Stimulated activated CD8-positive, alpha-beta memory T cell treated with anti-CD3 and anti-CD28 coated beads, Interleukin-15, amount 100 ng/mL, for 24 hours (primary cell): ENCODE measurements at places on chromosomes 6 and 20.
A peak's percentile ranks its signal among the peaks of the same experiment; 100 is the strongest.

GRCh38 chr20:51705400-51705799 is 62.8 kb downstream of the ATP9A start:
- no peak for DNase-seq

DNA sequence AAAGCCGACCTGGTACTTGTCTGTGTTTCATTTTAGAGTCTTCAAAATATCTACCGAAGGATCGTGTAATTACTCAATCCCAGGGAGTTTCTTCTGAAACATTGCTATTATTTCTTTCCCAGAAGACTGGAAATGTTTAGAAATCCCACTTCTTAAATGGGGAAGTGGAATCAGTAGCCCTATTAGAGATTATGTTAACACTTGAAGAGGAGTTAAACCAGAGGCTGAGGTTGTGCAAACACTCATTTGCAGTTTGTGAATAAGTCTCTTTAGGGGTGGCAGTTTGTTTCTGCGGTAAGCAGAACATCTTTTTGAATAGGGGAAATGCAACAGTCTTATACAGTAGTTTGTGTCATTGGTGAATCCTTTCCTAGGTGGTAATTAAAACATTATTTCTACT is 21.3 kb downstream of the DSP start:
- no peak for DNase-seq

DNA sequence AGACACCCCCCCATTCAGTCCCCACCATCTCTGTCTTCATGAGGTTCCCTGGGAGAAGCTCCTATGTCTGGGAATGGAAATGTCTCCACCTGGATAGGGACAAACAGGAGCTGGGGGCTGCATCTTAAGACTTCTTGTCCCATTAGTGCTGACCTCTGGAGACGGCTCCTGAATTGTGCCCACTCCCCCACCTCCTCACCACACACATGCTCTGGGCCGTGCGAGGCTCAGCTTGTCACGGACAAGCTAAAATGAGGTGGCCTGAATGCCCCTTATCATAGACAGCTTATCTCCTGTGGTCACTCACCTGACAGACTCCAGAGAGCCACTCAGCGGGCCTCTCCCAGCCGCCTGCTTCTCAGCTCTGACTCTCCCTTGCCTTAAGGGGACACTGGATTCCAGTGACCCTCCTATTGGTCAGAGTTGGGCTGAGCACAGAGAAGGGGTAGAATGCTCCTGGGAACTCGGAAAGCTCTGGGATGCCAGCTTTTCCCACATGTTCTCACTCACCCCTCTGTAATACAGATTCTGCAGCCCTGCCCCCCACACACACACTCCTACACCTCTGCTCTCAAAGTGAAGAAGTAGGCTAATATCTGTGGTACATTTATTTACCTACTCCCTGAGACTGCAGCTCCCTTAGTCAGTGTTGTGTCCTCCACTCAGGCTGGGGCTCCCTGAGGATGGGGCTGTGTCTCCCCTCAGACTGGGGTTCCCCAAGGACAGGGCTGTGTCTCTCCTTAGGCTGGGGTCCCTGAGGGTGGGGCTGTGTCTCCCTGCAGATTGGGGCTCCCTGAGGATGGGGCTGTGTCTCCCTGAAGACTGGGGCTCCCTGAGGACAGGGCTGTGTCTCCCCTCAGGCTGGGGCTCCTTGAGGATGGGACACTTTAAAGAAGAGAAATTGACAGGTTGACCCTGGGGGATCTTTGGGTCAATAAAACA is 167.5 kb downstream of the VEGFA start:
- no peak for DNase-seq

- DNase-seq: no peak
Observed at GRCh38 chr6:135141728-135142127, 39.4 kb upstream of the MYB start.

DNA sequence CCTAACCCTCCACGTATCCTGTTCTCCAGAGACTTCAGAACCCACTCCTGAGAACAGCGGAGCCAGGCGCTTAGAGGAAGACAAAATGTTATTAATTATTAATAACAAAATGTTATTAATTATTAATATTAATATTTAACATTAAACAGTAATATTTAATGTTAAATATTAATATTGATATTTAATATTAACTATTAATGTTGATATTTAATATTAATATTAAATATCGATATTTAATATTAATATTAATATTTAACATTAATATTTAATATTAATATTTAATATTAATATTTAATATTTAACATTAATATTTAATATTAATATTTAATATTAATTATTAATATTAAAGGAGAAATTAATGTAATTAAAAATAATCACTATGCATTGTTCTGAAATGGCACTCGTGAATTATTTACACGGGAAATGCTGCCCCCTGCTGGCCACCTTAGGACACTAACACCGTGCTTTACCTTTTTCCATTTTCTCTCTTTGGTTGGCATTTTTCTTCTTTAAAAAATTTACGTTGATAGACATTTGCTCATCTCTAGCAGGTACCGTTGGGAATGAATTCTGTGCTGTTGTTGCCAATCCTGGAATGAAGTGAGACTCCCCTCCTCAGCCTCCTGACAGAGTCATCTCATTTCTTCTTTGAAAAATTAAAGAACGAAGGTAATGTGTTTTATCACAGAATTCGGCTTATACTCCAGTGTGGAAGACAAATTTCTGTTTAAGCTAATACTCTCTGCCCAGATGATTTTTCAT is 7.5 kb upstream of the GGTLC1 start:
- peak; percentile 43 for DNase-seq

GRCh38 chr6:17491416-17492142 is 98.2 kb downstream of the CAP2 start:
- no peak for DNase-seq

GRCh38 chr6:110776413-110776812 is 38.9 kb downstream of the CDK19 start:
- no peak for DNase-seq

DNA sequence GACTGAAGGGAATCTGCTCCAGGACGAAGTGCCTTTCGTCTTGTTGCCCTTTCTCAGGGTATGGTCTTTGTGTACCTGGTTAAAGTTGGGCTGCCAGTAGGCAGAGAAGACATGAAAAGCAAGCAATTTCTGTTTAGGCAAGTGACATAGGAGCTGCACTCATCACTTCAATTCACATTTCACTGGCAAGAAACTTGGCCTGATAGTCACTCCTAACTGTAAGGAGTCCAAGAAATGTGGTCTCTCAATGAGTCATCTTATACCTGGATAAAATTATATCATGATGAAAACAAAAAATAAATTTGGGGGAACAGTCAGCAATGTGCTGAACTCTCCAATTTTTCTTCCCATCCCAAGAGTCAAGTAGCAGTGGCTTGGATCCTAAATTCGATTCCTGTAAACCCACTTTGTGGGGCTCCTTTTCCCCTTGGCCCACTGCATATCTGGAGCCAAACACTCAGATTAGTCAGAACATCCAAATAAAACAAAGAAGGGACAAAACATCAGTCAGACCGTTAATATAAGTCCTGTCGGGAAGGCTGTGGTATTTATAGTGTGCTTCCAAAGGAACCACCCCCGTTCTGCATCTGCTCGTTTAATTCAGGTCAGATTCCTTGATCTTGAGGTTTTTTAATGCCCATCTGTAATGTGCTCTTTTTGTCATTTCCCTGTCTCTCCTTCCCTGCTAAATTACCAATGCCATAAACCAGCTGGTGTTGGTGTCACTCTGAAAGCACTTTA is 5.0 kb upstream of the GABRR1 start:
- no peak for DNase-seq

DNA sequence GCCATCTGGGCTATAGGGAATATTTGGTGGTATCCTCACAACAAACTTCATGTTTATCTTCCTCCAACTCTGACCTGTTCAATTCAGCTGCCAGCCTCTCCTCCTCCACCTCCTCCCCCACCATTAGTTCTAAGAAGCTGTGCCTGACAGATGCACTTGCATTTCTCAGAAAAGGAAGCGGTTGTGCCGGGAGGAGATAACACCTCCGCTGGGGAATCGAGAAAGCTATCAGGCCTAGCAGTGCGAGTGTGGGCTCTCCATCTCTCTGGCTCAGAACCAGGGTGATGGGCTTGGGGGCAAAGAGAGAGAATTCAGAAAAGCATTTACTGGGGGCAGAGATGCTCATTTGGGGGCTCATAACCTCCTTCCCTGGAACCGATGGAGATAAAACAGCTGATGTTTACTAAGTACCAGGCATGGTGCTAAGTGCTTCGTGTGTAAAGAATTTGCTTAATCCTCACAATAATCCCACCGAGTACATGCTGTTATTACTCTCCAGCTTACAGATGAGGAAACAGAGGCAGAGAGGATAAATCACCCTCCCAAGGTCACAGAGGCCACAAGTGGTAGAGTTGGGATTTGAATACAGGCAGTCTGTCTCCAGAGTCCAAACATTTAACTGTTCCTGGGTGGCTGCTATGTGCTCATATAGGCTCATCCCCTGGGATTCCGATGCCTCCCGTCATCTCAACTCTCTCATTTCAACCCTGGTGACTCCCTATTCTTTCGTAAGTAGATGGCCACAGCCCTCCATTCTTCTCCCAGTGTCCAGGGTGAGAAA is 38.3 kb downstream of the COX4I2 start:
- DNase-seq: peak; percentile 13

GRCh38 chr20:62200491-62201172 is 17.8 kb downstream of the MTG2 start:
- DNase-seq: no peak

DNA sequence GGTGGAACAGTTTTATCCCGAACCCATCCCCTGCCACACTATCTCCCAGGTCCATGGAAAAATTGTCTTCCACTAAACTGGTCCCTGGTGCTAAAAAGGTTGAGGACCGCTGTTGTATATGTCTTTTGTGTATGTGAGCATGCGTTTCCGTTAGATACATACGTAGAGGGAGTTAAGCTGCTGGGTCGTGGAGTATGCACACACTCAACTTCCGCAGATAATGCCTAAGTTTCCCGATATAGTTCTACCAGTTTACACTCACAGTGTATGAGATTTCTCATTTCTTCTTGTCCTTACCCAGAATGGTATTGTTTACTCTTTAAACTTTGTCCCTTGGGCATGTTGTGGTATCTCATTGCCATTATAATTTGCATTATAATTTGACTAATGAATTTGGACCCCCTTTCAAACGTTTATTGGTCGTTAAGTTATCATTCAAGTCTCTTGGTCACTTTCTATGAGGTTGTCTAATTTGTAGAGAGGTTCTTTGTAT is 50.5 kb upstream of the SCAF8 start:
- DNase-seq: no peak

DNA sequence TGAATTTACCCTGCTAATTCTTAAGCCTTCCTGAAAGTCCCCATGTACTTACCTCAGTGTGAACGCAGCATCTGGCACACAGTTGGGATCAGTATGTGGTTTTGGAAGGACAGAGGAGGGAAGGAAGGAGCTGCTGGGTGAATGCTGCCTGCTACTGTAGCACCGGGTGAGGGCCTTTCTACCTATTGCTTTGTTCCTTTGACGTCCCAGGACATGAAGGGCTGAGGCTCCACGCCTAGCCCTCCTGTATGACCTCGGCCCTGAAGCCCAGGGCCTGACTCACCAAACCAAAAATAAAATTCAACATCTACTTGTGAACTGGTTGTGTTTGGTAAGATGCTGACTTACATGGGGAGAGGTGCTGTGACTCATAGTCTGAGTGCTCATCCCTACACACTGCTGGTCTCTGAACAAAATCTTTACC is 51.1 kb downstream of the ARID1B start:
- DNase-seq: no peak

- no peak for DNase-seq
Observed at GRCh38 chr20:11912013-11912658, 5.6 kb upstream of the BTBD3 start.

- DNase-seq: no peak
Observed at GRCh38 chr20:58597249-58597891, 53.7 kb upstream of the STX16 start.

DNA sequence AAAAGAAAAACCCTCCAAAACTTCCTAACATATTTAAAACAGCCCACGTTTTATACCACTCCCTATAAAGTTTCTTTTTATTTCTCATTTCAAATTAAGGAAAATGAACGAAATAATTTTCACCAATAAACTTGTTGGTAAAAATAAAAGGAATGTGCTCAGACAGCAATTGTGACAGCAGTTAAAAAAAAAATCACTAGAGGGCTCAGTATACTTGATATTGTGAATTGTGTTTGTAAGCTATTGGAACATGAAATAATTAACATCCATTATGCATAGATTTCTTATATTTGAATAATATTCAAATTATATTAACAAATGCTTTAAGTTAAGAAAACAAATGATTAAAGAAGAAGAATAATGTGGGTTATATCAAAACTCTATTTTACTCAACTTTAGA is 105.5 kb downstream of the ASCC3 start:
- DNase-seq: no peak

DNA sequence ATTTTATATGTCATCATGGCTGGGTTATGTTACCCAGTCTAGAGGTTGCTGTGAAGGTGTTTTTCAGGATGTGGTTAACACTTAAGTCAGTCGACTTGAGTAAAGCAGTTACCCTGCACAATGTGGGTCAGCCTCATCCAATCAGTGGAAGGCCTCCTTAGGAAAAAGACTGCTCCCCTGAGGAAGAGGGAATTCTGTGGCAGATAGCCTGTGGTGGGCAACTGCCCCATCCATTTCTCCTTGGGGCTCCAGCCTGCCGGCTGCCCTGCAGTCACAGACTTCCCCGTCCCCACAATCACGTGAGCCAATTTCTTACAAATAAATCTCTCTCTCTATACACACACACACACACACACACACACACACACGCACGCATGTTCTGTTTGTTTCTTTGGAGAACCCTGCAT is 34.5 kb upstream of the MPC1 start:
- DNase-seq: no peak

DNA sequence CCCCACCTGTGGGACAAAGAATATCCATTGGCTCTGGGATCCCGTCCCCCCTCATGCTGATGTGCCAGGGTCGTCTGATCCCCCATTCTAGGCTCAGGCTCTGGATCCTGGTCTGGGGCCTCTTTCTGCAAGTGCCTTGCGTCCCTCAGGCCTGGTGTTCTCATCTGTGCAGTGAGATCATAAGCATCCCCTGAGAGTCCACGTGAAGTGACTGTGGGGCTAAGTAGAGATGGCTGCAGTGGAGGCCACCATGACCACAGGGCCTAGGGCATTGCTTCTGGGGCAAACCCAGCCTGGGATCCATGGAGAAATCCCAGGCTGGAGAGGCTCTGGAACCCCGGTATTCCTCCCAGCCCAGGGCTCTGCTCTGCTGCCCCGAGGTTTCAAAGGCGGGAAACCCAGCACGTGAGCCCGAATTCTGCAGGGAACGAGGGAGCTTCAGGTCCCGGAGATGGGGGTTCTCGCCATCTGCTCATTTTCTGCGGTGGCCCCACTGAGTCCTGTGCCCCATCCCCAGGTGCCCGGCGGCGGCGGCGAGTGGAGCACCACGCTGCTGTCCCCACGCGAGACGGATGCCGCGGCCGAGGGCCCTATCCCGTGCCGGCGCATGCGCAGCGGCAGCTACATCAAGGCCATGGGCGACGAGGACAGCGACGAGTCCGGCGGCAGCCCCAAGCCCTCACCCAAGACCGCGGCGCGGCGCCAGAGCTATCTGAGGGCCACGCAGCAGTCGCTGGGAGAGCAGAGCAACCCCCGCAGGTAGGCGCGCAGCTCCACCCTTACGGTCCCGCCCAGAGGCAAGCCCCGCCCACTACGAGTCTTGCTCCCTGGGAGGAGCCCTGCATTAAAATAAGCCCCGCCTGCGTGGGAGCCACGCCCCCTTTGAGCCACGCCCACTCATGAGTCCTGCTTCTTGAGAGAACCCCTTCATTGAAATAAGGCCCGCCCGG is 105.5 kb upstream of the MYL9 start:
- peak; percentile 64 for DNase-seq
